ENCODE measurements at places on chromosomes 1 and 21. TPM values are rescaled to one million over a fixed set of nuclear protein-coding genes. Genes with fewer than 3 reads are reported as not detected.

Gene FCGR3B
- not detected for total RNA-seq

Gene HCN3
- 2.5 TPM for total RNA-seq

DNA sequence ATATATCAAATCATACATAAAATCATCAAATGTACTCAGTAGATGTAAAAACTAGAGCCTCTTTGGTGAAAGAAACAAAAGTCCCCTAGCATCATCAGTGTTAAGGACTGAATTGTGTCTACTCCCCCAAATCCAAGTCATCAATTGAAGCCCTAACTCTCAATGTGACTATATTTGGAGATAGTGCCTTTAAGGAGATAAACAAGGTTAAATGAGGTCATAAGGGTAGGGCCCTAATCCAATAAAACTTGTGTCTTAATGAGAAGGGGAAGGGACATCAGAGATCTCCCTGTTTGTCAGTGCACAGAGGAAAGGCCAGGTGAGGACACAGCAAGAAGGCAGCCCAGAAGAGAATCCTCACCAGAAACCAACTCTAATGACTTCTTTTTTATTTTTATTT, 33.5 kb downstream of the USP24 start:
- no peak for DNase-seq

GRCh38 chr1:192442736-192443135, 125.9 kb downstream of the RGS21 start:
- DNase-seq = no peak

DNA sequence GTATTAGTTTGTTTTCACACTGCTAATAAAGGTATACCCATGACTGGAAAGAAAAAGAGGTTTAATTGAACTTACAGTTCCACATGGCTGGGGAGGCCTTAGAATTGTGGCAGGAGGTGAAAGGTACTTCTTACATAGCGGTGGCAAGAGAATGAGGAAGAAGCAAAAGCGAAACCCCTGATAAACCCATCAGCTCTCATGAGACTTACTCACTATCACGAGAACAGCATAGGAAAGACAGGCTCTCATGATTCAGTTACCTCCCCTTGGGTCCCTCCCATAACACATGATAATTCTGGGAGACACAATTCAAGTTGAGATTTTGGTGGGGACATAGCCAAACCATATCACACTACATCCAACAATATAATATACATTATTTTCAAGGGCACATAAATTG, 145.7 kb upstream of the BARHL2 start:
- no peak for DNase-seq

Measured in MCF 10A (cell line).